ENCODE measurements at places on chromosomes 3 and 15. TPM values are rescaled to one million over a fixed set of nuclear protein-coding genes. Genes with fewer than 3 reads are reported as not detected.

WWTR1 gene
- total RNA-seq = 52.4 TPM

PRICKLE2 gene
- 11.4 TPM for total RNA-seq

OR5H2 gene
- total RNA-seq = not detected

SCAMP2 gene
- total RNA-seq = 134 TPM

GOLGB1 gene
- 45.8 TPM for total RNA-seq

ZNF860 gene
- total RNA-seq = 2.8 TPM

TMED3 gene
- 171 TPM for total RNA-seq

ZMAT3 gene
- 9.9 TPM for total RNA-seq

HTD2 gene
- 9.5 TPM for total RNA-seq

FAH gene
- total RNA-seq = 19.9 TPM

QARS1 gene
- total RNA-seq = 325 TPM

PIK3CB gene
- 52.6 TPM for total RNA-seq

ACTC1 gene
- total RNA-seq = 0.13 TPM

DUOXA2 gene
- not detected for total RNA-seq

CCRL2 gene
- total RNA-seq = 0.32 TPM

RBP2 gene
- total RNA-seq = not detected

SEMA5B gene
- total RNA-seq = 0.21 TPM

UPK1B gene
- 0.15 TPM for total RNA-seq

ABHD14A gene
- 5.7 TPM for total RNA-seq

HRG gene
- 0.10 TPM for total RNA-seq

SLC12A1 gene
- total RNA-seq = not detected

TAGLN3 gene
- 0.68 TPM for total RNA-seq

TMEM207 gene
- not detected for total RNA-seq

C3orf70 gene
- total RNA-seq = 3.2 TPM

CFAP92 gene
- 0.19 TPM for total RNA-seq

ANKRD34C gene
- total RNA-seq = not detected

TTC23 gene
- 21.4 TPM for total RNA-seq

CRABP1 gene
- total RNA-seq = 2.0 TPM

SH3GL3 gene
- total RNA-seq = 0.84 TPM

BCL2A1 gene
- total RNA-seq = not detected
